Ascending aorta (tissue), 2 donors: ENCODE measurements at places on chromosomes 4 and X. TPM values are rescaled to one million over a fixed set of nuclear protein-coding genes. Genes with fewer than 3 reads are reported as not detected.

DNA sequence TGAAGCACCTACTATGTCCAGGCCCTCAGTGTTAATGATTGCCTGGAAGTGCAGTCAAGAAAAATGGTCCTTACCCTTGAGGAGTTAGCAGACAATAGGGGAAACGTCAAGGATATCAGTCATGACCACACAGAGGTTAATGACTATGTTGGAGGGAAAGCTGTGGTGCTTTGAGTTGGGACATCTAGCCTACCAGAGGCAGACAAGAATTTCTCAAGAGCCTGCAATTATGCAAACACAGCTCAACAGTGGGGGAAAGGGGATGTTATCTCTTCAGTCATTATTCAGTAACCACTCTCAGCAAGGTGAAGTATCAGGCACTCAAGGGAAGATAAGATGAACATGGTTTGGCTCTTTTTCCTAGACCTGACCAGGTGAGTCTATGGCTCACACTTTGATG, 7.0 kb upstream of the FGFBP1 start:
- H3K27ac ChIP-seq, result no peak overlapping the region
- no peaks in the 10 kb centered on the region for H3K4me1 ChIP-seq
- no peaks in the 10 kb centered on the region for H3K27me3 ChIP-seq
- no peak overlapping the region for H3K4me3 ChIP-seq

The RADX gene
- total RNA-seq, result not detected

GRCh38 chrX:82087699-82088098, 885.8 kb downstream of the SH3BGRL start:
- no peak overlapping the region for H3K4me3 ChIP-seq
- no peaks in the 10 kb centered on the region for H3K27me3 ChIP-seq
- H3K36me3 ChIP-seq, result no peaks in the 10 kb centered on the region
- no peak for DNase-seq
- no peaks in the 10 kb centered on the region for H3K4me1 ChIP-seq

The PHOX2B gene
- not detected for total RNA-seq

DNA sequence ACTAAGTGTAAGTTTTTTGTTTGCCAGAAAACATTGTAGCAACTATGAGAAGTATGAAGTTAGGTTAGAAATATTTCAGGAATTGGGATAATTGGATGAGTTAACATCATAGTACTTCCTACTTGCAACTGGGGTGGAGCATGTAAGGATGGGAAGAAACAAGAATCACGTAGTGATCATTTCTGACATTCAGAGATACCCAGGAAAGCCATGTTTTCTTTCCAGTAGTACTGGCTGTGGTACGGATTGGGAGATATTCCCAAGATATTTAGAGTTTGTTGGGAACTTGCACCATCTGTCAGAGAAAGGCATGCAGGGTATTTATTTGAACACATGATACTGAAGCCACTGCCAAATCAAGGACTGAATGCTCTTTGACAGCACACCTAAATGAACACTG, 87.6 kb upstream of the SLC4A4 start:
- no peaks in the 10 kb centered on the region for H3K36me3 ChIP-seq
- H3K4me3 ChIP-seq, result no peak overlapping the region
- H3K27ac ChIP-seq, result no peak overlapping the region
- DNase-seq, result no peak
- H3K27me3 ChIP-seq, result no peaks in the 10 kb centered on the region
- no peaks in the 10 kb centered on the region for H3K4me1 ChIP-seq

The PRRG3 gene
- total RNA-seq, result not detected

The MAP3K15 gene
- 0.21 TPM for total RNA-seq

The RS1 gene
- not detected for total RNA-seq

DNA sequence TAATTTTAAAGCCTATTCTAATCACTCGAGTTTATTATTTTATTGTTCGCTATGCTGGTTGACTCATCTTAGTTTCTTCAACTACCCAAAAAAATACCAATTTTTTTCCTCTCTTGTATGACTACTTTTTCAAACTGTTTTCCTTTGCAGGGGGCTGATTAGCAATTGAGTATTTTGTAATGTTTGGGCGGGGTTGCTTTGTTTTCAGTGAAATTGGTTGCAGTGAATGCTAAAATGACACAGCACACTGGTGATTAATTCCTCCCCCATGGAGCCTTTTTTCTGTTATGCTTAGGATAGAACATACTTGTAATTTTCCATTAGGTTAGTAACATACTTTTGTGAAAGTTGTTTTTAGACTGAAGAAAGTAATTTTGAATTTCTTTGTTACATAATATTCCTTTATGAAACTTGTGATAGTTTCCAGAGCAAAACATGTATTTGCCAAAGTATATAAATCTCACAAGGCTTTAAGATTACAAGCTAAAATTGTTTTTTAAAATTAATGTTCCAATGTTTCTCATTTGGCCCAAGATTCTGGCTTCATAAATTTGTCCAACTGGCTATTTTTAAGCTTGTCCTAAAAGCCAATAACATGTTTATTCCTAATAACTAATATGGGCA, 120.4 kb downstream of the CHIC1 start:
- H3K27me3 ChIP-seq, result no peaks in the 10 kb centered on the region
- no peaks in the 10 kb centered on the region for H3K4me1 ChIP-seq
- no peak for DNase-seq

DNA sequence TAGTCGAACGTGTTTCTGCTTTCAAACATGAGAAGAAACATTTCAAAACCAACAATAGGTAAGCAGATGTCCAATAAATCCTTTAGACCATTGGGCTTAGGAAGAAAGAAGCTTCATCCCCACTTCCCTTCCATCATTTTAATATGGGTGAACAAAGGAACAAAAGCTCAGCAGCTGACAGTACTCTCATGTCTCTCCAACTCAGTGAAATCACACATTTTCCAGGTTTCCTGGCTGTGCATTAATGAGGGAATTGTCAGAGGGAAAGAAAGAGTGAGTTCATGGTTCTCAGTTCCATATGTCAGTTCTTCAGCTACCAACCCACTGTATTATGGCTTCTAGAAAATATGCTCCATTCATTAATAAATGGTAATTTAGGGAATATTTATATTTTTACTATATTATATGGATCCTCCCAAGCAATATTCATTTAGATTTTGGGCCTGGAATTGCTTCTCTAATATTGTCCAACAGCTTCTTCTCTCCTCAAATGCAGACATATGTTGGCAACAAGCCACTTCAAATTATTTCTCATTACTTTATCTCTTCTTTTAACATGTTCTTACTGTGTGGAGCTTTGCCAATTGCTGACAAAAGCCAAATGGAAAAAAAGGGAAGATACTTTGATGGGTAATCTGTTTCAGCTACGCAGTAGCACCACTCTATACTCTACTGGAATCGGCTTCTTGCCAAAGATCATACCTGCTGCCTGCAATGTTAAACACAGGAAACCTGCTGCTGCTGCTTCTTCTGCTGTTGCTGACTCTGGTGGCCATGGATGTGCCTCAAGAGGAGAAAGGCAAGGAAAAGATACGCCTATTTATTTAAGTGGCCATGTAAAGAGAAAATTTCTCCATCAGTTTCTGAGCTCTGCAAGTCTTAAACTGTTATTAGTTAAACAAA, 1757.6 kb downstream of the ARAP2 start:
- no peak overlapping the region for H3K27ac ChIP-seq
- H3K4me1 ChIP-seq, result no peaks in the 10 kb centered on the region
- H3K36me3 ChIP-seq, result no peaks in the 10 kb centered on the region

- H3K36me3 ChIP-seq, result no peaks in the 10 kb centered on the region
- DNase-seq, result no peak
- no peak overlapping the region for H3K4me3 ChIP-seq
- no peak overlapping the region for H3K27ac ChIP-seq
- no peaks in the 10 kb centered on the region for H3K27me3 ChIP-seq
Measured at GRCh38 chr4:20987191-20987590, 286.9 kb downstream of the PACRGL start.

The VEGFC gene
- 18.6 TPM for total RNA-seq

DNA sequence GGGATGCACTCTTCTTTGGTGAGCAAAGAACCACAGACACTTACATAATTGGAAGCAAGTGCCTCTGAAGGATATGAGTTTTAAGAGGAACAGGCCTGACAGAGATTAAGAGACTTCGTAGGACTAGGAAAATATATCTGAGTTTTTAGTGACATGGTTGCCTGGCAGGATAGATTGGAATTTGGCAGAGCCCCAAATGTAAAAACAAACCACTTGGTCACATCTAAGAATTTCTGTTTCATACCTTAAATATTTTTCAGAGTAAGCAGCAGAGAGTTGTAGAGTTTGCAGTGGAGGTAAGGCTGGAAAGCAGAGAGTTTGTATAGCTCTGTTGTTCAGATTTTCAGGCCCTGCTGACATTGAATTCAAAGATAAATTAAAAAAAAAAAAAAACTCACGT, 150.1 kb upstream of the MAGEB2 start:
- no peaks in the 10 kb centered on the region for H3K27me3 ChIP-seq
- no peaks in the 10 kb centered on the region for H3K4me1 ChIP-seq
- H3K27ac ChIP-seq, result no peak overlapping the region
- H3K36me3 ChIP-seq, result no peaks in the 10 kb centered on the region
- DNase-seq, result no peak

DNA sequence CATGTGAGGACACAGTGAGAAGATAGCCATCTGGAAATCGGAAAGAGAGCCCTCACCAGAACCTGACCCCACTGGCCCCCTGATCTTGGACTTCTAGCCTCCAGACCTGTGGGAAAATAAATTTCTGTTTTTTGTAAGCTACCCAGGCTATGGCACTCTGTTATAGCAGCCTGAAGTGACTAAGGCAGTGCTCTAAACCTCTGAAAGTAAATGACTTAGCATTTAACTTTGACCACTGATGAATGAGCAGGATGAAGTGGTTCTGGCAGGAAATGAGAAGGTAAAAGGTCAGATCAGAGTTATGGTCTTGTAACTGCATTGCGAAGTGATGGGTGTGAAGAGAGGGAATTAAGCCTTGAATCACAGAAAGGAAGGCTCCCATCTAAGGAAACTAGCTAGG, 17.0 kb downstream of the GPAT3 start:
- H3K4me1 ChIP-seq, result peaks cover 5% of the 10 kb centered on the region
- H3K27me3 ChIP-seq, result no peaks in the 10 kb centered on the region
- H3K36me3 ChIP-seq, result no peaks in the 10 kb centered on the region
- DNase-seq, result no peak
- H3K27ac ChIP-seq, result no peak overlapping the region

GRCh38 chr4:101205916-101206315, 141.4 kb downstream of the PPP3CA start:
- H3K4me1 ChIP-seq, result no peaks in the 10 kb centered on the region
- H3K27ac ChIP-seq, result no peak overlapping the region
- DNase-seq, result no peak
- H3K36me3 ChIP-seq, result no peaks in the 10 kb centered on the region

GRCh38 chr4:61984260-61984909, 784.3 kb downstream of the ADGRL3 start:
- H3K4me3 ChIP-seq, result no peak overlapping the region
- no peak for DNase-seq
- H3K27ac ChIP-seq, result no peak overlapping the region
- H3K27me3 ChIP-seq, result no peaks in the 10 kb centered on the region

DNA sequence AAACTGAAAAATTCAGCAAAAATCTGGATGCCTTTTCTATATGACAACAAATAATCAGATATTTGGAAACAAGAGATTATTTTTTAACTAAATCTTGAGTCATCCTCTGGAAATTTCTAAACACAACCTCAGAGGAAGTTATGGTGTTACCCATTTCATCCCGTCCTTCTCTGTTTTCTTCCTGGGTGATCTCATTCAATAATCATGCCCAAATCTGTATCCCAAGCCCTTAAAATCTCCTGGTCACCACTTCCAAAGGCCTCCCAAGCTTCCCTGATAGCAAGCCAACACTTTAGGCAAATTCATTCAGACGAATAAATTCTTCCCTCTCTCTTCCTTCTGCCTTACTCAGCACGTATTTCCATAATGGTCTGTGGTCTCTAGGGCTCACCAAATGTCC, 9.7 kb upstream of the SORCS2 start:
- H3K27me3 ChIP-seq, result no peaks in the 10 kb centered on the region
- no peak for DNase-seq
- no peaks in the 10 kb centered on the region for H3K4me1 ChIP-seq
- no peak overlapping the region for H3K27ac ChIP-seq
- no peak overlapping the region for H3K4me3 ChIP-seq

DNA sequence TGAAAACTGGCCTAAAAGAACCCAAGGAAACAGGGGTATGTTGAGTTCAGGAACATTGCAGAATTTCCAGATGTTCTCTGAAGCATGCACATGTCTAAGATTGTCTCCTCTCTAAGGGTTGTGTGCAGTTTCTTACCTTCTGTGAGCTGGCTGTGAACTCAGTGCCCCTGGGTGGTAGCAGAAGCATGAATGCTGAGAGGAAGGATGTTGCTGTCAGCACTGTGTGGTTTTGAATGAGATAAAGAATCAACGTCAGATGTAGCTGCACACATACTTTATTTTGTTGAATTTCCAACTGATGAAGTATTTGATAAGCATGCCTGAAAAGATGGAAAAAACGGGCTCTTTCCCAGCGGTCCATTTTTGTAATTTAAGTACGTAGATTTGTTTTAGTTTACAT, 23.8 kb upstream of the CD38 start:
- H3K36me3 ChIP-seq, result no peaks in the 10 kb centered on the region
- no peak overlapping the region for H3K27ac ChIP-seq
- H3K4me3 ChIP-seq, result no peak overlapping the region
- no peak for DNase-seq
- H3K27me3 ChIP-seq, result no peaks in the 10 kb centered on the region
- no peaks in the 10 kb centered on the region for H3K4me1 ChIP-seq

DNA sequence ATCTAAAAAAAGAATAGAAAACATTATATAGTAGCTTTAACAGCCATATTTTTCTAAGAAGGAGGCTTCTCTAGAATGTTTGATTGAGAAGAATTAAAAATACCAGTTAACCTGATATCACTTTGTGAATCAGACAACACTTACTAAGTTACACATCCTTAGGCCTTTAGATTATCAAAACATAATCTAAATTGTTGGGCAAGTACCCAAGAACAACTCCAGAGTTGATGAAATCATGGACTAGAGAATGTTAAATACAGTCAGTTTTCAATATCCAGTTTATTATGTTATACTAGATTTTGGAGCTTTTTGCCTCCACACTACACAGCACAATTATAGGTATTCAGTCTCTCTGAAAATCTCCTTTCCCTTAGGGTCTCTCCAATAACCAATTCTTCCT, 39.6 kb downstream of the ARL13A start:
- H3K4me1 ChIP-seq, result no peaks in the 10 kb centered on the region
- no peaks in the 10 kb centered on the region for H3K27me3 ChIP-seq
- H3K4me3 ChIP-seq, result no peak overlapping the region
- peaks cover 22% of the 10 kb centered on the region for H3K36me3 ChIP-seq

DNA sequence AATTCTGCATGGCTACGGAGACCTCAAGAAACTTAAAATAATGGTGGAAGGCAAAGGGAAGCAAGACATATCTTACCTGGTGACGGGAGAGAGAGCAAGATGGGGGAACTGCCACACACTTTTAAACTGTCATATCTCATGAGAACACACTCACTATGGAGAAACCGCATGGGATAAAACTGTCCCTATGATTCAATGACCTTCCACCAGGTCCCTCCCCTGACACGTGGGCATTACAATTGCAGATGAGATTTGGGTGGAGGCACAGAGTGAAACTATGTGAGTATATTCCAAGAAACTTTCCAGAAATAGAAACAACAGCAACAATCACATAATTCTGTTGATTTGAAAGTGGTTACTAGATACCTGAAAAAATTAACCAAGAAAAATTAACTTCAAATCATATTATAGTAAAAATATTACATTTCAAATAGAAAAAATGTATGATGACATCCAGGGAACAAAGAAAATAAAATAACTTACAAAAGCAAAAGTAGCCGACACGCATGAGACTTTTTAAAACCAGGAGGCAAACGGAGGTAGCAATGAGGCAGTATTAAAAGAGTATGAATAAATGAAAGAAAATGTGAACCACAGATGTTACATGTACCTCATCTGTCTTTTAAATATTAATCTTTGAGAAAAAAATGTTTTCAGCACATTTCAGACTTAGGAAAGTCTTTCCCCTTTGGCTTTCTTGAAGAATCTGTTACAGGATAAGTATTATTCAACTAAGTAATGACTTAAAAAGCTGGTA, 879.5 kb downstream of the TECRL start:
- H3K36me3 ChIP-seq, result no peaks in the 10 kb centered on the region
- no peaks in the 10 kb centered on the region for H3K27me3 ChIP-seq
- no peak overlapping the region for H3K4me3 ChIP-seq
